ENCODE measurements at places on chromosomes 7 and 10. TPM values are rescaled to one million over a fixed set of nuclear protein-coding genes. Genes with fewer than 3 reads are reported as not detected.
A peak's percentile ranks its signal among the peaks of the same experiment; 100 is the strongest.

DNA sequence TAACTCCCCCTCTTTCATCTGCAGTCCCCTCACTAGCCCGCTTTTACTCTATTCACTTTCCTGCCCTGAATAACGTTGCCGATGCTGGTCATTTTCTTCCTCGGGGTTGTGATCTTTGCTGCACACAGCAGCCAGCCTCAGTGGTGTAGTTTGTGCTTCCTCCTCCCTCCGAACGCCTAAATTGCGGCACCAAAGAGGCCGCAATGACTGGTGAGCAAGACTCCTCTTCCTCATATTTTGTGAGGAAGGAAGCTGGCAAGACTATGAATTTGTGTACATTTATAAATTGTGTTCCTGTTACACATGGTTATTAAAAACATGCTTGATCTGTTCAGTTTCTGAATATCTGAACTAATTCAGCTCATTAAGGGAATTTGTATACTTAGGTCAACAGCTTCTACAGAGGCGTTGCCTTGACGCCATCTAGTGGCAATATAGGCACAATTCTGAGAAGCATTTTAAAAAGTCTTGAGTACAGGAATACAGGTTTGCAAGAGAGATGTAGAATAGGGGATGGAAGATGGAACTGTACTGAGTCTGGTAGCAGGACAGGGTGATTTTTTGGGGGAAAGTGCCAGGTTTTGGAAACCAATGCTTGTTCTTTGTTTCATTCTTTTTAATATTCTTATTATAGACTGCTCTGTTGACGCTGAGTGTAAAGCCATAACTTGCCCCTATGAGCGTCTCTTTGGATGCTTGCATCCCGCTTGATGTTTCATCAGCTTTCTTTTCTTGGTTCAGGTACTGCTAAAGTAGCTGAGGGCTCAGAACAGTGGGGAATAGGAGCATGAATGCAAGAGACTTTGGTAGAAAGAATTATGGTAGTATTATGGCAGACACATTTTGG, 4.1 kb upstream of the TAS2R5 start:
- DNase-seq: peak; percentile 58

DNA sequence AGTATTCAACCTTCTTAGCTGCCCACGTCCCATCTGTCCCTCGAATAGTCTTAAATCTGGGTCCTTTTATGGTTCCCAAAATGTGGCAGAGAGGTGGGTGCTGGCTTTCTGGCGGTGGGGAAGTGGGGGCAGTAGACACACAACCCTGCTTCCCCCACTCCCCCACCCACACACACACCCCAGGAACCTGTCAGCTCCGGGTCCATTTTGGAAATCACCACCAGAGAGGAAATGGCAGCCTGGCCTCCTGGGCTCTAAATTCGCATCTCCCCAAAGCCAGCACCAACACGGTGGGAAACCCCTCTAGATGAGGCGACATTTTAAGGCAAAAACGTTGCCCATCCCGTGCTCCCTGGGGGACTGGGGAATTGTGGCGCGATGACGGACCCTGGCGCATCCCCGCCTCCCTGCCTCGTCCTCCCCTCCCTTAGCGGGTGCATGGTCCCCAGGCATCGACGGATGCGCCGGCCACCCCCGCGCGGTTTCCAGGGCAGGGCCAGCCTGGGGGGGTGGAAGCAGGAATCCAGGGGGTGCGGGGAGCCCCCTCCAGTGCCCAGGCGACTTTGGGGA, 702 bp downstream of the TMEM130 start:
- no peak for DNase-seq

GRCh38 chr7:2864999-2865670, 21.0 kb upstream of the GNA12 start:
- DNase-seq: peak; percentile 87

- no peak for DNase-seq
These were observed 25.6 kb downstream of the CACUL1 start for GRCh38 chr10:118729200-118729599.

DNA sequence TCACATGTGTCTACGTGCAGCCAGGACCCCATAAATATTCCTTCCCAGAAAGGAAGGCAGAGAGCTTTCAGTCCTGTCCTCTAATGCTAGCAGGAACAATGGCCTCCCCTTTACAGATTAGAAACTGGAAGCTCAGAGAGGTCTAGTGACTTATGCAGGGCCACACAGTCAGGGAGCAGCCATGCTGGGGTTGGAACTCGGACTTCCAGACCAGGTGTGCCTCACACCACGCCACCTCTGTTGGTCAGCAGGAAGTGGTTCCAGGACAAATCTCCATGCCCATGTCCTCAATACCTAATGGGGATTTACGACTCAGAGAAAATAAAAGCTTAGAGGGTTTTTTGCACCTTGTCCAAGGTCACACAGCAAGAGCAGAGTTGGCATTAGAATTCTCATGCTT, 378.9 kb downstream of the RPS24 start:
- DNase-seq: no peak

DNA sequence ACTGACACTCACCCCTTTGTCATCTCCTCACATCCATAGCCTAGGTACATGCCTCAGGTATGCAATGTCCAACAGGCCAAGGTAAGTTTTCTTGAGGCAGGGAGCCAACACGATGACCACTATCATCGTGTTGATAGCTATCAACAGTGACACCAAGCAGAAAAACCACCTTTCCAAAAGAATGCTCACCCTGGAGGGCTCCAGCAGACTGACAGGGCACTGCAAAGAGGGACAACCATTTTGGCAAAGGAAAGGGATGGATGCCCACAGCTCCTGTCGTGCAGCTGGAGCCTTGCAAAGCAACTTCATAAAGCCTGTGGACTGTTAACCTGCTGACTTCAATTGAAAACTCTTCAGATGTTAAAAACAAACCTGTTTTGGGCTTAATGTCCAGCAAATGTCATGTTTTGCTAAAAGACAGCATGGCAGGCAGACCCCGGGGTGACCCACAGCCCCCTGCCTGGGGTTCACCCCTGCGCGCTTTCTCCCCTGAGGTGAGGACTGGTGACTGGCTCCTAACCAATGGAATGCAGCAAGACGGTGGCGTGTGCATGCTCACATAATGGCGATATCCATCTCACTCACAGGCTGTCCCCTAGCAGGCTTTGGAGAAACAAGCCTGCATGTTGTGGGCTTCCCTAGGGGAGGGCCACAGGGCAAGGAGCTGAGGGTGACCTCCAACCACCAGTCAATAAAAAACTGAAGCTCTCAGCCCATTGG, 293.8 kb downstream of the TCERG1L start:
- DNase-seq: no peak

GRCh38 chr7:81549484-81550016, 220.3 kb downstream of the HGF start:
- DNase-seq: no peak

DNA sequence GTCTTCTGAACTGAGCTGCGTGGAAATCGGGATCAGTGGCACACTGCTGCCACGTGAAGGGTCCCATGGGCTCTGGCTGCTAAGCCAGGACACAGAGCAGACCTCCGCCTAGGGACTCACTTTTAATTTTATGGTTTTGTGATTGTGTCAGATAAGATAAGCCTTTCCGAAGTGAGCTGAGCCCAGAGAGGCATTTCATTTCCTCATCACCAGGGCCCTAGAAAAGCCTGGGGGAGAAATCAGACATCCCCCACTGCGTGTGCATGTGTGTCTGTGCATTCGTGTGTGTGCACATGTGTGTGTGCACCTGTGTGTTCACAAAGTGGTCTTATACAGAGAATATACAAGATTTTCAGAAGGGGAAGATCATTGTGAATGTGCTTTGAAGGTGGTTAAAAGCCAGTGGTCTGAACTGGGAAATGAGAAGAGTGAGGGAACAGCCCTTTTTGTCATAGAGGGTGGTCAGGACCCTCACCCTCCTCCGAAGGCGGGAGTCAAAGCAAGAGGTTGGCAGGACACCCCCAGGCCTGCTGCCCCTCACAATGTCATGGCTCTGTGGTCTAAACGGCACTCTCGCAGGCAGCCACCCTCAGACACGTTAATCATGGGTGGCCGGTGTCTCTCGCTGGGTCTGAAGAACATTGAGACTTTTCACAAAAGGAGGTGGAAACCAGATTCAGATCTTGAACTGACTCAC, 176.1 kb upstream of the PFKP start:
- no peak for DNase-seq

- DNase-seq: peak; percentile 58
These were observed 89.8 kb upstream of the ANK3 start for GRCh38 chr10:60479305-60480020.

The ADAM22 gene
- total RNA-seq: 0.19 TPM

The ADARB2 gene
- total RNA-seq: 0.11 TPM

The NKX1-2 gene
- total RNA-seq: not detected

The FAM180A gene
- total RNA-seq: 3.7 TPM

All from LHCN-M2 (cell line).